A549 treated with Hydrocortisone at 1 μM for 4 hours (cell line): ENCODE measurements at places on chromosomes 6 and 20. TPM values are rescaled to one million over a fixed set of nuclear protein-coding genes. Genes with fewer than 3 reads are reported as not detected.

The GJA10 gene
- total RNA-seq: not detected in 5 replicates

The LTA gene
- 0.07 to 0.31 TPM (median 0.13 TPM) in 3 of 5 replicates, not detected in the others for total RNA-seq

The TP53TG5 gene
- total RNA-seq: not detected in 5 replicates

The GSS gene
- 55.9 to 60.4 TPM (median 57.3 TPM) in 5 replicates for total RNA-seq

The TREML1 gene
- total RNA-seq: not detected in 5 replicates

The ARMC2 gene
- 1.7 to 2.4 TPM (median 2.1 TPM) in 5 replicates for total RNA-seq

The NOTCH4 gene
- total RNA-seq: 0.57 to 0.80 TPM (median 0.75 TPM) in 5 replicates

The BPIFB2 gene
- total RNA-seq: not detected in 5 replicates

The METTL24 gene
- total RNA-seq: not detected in 5 replicates

The TAP2 gene
- total RNA-seq: 16.7 to 19.1 TPM (median 18.1 TPM) in 5 replicates

The C20orf141 gene
- 0.28 to 0.69 TPM (median 0.53 TPM) in 5 replicates for total RNA-seq

The BANF2 gene
- total RNA-seq: not detected in 5 replicates

The AIF1 gene
- total RNA-seq: not detected in 5 replicates

The TMEM244 gene
- total RNA-seq: not detected in 5 replicates

The SNAP91 gene
- 0.06 to 0.35 TPM (median 0.28 TPM) in 5 replicates for total RNA-seq

The IRAK1BP1 gene
- 0.64 to 0.97 TPM (median 0.68 TPM) in 5 replicates for total RNA-seq

The OR2B6 gene
- 0.15 to 0.31 TPM (median 0.18 TPM) in 3 of 5 replicates, not detected in the others for total RNA-seq

The GINS1 gene
- total RNA-seq: 29.1 to 38.4 TPM (median 36.5 TPM) in 5 replicates

The KCNB1 gene
- total RNA-seq: 2.6 to 3.9 TPM (median 3.1 TPM) in 5 replicates

The OTOR gene
- total RNA-seq: not detected in 5 replicates
